ENCODE measurements at places on chromosomes 1 and 21. TPM values are rescaled to one million over a fixed set of nuclear protein-coding genes. Genes with fewer than 3 reads are reported as not detected.

S100A7 gene
- polyA plus RNA-seq = not detected

FMN2 gene
- 24.8 TPM for polyA plus RNA-seq

FALEC gene
- polyA plus RNA-seq = not detected

TP73 gene
- not detected for polyA plus RNA-seq

KCNE2 gene
- 0.25 TPM for polyA plus RNA-seq

TRAF5 gene
- 0.69 TPM for polyA plus RNA-seq

NPR1 gene
- polyA plus RNA-seq = 0.18 TPM

B3GALT5 gene
- 0.50 TPM for polyA plus RNA-seq

FYB2 gene
- not detected for polyA plus RNA-seq

C8A gene
- not detected for polyA plus RNA-seq

LCE2C gene
- polyA plus RNA-seq = not detected

KPNA6 gene
- polyA plus RNA-seq = 17.3 TPM

BSND gene
- polyA plus RNA-seq = not detected

FMO3 gene
- not detected for polyA plus RNA-seq

FLG2 gene
- not detected for polyA plus RNA-seq
